ENCODE measurements at places on chromosomes 6 and 20.

- DNase-seq, result no peak
Measured at GRCh38 chr6:32234934-32235333, 11.1 kb upstream of the NOTCH4 start.

- DNase-seq, result no peak
Measured at GRCh38 chr6:130514712-130515111, 148.9 kb downstream of the TMEM200A start.

- no peak for DNase-seq
Measured at GRCh38 chr20:60584221-60584620, 626.0 kb downstream of the CDH26 start.

DNA sequence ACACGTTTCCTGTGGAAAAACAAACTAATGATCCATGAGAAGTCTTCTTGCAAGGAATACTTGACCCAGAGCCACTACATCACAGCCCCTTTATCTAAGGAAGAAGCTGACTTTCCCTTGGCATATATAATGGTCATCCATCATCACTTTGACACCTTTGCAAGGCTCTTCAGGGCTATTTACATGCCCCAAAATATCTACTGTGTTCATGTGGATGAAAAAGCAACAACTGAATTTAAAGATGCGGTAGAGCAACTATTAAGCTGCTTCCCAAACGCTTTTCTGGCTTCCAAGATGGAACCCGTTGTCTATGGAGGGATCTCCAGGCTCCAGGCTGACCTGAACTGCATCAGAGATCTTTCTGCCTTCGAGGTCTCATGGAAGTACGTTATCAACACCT lies 35.4 kb downstream of the GCNT2 start:
- DNase-seq, result no peak

DNA sequence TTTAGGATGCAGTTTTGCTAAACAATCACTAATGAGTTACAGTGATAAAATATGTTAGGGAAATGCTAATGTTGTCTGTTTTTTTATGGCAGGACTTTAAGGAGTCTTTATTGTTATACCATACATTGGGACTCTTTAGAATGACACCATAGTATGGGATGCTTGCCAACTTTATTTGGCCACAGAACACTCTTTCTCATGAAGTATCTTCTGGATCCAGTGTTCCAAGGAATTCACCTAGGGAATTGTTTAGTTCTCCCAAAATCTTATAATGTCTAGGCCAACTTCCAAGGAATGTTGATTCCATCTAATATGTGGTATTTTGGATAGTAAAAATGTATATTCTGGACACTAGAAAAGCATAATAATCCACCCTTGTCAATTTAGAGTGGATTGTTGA lies 3.3 kb downstream of the RIN2 start:
- DNase-seq, result no peak

DNA sequence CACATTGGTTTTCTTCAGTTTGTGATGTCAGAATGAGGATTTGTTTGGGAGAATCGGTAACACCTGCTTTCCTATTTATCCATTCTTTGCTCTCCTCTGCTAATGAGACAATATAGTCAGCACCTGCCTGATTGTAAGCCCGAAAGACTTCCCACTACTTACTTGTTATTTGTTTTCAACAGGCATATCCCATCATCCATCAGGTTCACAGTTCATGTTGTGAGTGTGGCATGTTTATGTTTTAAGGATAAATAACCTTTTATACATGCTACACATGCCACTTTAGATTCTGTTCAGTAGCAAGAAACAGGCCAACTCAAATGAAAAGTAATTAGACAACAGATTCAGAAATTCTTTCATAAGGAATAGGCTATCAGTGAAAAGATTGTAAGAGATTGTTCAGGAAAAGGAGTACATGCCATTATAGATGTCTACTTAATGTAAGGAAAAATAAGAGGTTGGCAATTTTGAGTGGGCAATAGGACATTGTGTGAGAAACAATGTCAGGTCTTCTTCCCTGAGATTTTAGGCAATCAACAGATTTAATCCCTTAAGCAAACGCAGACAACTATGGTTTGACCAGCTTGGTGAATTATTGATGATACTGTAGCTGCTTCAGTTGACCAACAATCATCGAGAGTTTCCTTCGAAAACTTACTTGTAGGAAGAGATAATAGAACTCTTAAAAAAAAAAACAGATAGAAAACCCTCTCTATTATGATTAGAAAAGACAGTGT lies 7.9 kb upstream of the GPRC6A start:
- no peak for DNase-seq

DNA sequence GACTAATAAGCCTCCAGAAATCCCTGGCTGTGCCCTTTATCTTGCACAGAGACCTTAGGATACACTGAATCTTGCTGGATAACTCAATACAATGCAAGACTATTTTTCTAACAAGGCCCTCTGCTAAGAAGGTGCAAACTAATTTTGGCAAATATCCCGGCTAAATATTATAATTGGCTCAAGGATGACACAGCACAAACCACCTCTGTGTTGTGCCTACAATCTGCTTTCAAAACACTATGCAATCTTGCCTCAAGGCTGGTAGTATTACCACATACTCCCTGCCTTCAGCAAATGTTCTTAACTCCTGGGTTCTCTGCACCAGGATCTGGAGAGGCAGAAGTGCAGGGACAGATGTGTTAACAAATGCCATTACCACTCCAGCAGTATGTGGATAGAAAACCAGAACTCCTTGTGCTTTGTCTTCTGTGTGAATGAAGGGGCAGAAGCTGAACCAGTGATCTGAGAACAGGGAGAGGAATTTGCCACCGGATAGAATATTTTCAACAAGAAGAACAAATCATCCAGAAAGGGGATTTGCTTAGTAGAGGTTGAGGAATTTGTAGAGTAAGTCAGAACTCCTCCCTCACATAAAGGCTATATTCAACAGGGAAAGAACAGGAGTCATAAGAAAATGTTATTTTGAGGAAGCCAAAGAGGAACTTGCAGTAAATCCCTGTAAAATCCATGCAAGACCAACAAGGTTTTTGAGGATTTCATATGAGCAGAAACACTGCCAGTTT lies 74.1 kb upstream of the SLC4A11 start:
- DNase-seq, result peak; percentile 90

GRCh38 chr20:56843817-56844216 lies 214.7 kb downstream of the TFAP2C start:
- no peak for DNase-seq

- DNase-seq, result no peak
Measured at GRCh38 chr6:32845384-32845884, 1.6 kb upstream of the PSMB8 start.

DNA sequence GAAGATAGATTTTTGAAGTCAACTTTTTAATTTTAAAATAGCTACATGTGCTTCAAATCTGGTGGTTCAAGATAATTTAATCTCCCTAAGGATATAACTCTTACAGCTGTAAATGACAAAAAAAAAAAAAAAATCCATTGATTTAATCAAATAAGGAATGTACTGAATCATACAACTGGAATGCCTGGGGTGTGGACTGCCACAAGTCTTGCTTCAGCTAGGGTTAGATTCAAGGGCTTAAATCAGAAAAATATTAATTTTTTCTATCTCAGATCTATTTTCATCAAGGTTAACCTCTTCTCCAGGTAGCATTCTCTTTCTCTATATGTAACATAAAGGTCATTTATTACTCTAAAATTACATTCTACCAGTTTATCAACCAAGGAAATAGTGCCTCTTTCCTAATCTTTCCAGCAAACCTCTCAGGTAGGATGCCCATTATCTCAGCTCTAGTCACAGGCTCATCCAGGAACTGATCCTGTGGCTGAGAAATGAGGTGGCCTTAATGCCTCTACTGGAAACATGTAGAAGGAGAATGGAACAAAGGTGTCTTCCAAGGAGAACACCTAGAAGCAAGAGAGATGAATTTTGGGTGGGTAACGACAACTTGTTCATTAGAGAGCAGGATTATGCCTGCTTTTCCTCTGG lies 466.9 kb downstream of the CBLN4 start:
- DNase-seq, result no peak

DNA sequence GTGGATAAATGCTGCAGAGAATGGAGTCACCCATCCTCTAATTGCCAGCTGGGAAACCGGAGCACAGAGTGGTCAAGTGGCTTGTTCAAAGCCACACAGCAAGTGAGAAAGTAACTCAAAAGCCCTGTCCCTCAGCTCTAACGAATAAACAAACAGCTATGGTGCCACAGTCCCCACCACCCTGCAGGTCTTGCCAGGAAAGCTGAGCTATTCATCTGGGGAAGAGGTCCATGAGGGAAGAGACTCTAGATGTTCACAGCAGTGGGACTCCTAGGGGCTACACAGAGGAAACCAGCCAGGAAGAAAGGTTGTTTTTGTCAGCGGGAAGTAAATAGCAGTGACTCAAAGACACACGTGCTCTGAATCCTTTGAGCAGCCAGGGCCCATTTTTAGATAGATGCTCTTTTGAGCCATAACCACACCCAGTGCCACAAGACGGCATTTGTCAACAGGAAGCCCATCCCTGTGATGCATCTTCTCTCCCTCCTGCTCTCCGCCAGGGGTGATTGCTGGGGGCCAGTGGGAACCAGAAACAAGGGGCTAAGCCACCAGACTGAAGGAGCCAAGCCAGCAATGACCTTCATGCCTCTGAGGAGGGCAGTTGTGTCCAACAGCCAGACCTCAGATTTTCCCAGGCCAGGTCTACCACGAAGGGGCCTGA lies 32.4 kb upstream of the TCP11 start:
- no peak for DNase-seq

GRCh38 chr6:112305795-112306564 lies 41.1 kb upstream of the RFPL4B start:
- DNase-seq, result no peak

DNA sequence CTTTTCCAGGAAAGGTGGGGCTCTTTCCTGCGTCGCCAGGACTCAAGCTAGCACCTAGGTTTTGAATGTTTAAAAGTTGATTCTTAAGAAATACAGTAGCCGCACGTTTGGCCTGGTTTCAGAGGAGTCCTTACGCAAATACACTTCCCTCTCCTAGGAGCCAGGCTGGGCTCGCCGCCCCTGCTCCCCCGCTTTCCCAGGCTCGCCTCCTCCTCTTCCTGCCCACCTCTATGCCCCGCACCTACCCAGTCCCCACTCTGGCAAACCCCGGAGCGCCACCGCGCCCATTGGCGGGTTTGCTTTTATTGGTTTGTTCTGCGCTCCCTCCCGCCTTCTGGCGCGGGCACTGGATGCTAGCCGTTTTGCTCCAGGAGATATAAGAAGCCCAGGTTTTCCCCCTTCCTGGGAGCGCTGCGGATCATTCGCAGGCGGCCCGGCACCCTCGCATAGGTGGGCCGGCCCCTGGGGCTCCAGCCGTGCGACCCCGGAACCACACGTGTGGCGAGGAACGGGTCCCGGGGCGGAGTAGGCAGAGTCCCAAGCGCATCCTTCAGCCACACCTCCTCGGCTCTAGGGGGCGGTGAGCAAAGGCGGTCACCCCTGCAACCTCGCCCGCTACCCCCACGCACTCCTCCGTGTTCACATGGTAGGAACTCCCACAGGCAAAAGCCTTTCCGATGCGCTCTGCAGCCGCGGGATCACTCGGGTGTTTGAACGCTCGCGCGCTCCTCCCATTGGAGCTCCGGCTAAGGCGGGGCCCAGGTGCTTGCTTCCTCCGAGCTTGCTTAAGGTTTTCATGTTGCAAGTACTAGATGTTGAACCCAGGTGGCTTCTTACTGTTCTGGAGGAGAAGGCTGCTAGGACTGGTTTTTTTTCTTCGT lies 119.0 kb downstream of the RTN4IP1 start:
- peak; percentile 77 for DNase-seq

- DNase-seq, result no peak
Measured at GRCh38 chr6:149951096-149951495, 9.3 kb downstream of the ULBP2 start.

- DNase-seq, result no peak
Measured at GRCh38 chr20:63617092-63617875, 9.6 kb downstream of the GMEB2 start.

DNA sequence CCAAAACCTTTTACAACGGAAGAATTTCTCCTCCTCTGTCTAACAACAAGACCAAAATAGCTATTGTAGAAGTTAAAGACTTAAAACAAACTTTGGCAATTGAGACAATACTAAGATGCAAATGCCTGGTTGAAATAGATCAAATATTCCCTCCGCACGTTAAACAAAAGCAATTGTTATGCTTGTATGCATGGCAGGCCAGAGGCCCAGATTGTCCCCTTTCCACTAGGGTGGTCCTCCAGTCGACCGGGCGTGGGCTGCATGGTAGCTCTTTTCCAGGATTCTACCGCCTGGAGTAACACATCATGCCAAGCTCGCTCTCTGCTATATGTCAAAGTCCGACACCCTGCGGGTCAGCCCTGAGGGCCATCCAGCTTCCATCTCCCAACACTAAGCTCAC lies 234.7 kb downstream of the RNGTT start:
- no peak for DNase-seq

- DNase-seq, result no peak
Measured at GRCh38 chr6:109991201-109992101, 13.3 kb downstream of the GPR6 start.

DNA sequence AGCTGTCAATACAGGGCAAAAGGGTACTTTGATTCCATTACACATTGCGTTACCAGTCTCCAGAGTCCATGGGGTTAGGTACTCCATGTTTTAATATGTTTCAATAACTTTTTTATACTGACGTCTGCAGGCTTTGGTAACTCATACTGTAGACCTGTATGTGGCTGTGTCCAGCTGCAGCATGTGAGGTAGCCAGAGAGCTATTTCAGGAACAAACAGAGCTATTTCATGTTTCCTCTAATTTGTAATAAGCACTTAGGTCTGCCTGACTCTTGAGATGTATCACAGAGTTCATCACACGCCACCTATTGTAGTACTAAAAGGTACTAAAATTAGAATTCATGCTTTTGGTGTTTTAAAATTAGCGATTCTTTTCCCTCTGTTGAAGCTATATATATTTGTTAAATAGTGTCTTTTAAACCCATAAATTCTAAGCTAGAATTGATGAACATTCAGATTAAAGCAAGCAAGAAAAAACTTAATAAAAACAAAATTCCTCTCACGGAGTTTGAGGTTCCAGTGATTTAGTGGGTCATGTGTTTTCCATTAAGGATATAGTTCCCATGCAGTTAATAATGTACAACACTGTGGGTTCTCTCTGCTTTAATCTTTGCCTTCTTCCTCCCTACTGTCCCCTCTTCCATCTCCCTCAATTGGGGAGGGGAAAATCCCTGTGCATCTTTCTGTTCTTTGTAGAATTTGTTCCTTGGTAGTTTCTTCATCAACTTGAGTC lies 37.0 kb downstream of the FOXO3 start:
- DNase-seq, result no peak

DNA sequence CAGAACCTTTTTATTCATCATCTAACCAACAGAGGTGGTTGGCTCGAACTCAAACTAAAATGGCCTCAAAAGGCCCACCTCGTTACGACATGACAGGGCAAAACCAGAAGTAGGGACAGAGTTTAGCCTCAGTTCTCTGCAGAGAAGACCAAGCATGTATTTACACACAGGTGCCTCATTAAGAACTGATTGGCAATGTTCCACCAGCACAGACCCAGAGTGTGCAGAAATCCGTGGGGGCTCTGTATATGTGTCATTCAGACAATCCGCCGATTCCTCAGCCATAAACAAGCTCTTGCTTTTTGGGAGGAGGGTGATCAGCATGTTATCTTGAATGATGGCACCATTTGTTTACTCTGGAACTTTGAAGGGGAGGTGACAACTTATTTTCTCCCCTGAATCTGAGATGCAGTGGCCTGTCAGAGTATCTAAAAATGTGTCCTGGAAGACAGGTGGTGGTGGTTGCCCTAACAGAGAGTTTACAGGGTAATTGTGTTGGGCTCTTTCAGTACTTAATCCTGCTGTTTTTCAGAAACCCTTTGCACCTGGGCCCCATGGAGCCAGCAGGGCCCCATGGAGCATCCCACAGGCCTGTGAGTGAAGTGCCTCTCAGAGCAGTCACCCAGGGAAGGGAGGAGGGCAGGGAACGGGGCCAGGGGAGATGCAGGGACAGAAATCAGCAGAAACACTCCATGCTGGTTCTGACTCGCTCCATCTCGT lies 29.1 kb upstream of the C20orf203 start:
- DNase-seq, result no peak

Data from adipocyte (in vitro differentiated cells).